CD8-positive, alpha-beta memory T cell (primary cell): ENCODE measurements at places on chromosomes 13 and 19.
A peak's percentile ranks its signal among the peaks of the same experiment; 100 is the strongest.

GRCh38 chr13:47397739-47398138 is 500.9 kb upstream of the HTR2A start:
- DNase-seq, result no peak

GRCh38 chr19:38714354-38714778 is 29.9 kb downstream of the CAPN12 start:
- DNase-seq, result no peak

DNA sequence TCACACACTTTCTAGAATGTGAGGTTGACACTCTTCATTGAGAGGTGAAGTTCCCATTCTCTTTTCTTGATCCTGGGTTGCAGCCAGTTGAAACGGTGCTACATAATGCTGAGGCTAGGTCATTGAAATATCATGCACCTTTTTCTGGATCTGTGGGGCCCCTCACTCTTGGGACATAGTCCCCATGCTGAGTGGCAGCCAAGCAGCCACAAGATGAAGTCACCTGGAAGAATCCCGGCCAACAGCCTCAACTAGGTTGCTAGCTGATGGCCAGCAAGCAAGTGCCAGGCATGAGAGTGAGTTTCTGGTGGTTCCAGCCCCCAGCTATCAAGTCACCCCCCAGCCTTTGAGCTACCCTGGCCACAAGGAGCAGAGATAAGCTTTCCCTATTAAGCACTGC is 148.5 kb upstream of the TSHZ3 start:
- no peak for DNase-seq

DNA sequence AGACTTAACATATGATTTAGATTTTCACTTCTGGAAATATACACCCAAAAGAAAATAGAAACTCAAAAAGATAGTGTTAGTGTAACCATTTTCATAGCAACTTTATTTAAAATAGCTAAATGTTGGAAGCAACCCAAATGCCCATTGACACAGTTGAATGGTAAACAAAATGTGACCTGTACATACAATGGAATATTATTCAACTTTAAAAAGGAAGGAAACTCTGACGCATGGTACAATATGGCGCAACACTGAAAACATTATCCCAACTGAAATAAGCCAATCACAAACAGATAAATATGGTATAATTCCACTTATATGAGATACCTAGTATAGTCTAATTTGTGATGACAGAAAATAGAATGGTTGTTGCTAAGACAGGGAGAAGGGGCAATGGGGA is 1456.1 kb upstream of the MIR17HG start:
- DNase-seq, result no peak

DNA sequence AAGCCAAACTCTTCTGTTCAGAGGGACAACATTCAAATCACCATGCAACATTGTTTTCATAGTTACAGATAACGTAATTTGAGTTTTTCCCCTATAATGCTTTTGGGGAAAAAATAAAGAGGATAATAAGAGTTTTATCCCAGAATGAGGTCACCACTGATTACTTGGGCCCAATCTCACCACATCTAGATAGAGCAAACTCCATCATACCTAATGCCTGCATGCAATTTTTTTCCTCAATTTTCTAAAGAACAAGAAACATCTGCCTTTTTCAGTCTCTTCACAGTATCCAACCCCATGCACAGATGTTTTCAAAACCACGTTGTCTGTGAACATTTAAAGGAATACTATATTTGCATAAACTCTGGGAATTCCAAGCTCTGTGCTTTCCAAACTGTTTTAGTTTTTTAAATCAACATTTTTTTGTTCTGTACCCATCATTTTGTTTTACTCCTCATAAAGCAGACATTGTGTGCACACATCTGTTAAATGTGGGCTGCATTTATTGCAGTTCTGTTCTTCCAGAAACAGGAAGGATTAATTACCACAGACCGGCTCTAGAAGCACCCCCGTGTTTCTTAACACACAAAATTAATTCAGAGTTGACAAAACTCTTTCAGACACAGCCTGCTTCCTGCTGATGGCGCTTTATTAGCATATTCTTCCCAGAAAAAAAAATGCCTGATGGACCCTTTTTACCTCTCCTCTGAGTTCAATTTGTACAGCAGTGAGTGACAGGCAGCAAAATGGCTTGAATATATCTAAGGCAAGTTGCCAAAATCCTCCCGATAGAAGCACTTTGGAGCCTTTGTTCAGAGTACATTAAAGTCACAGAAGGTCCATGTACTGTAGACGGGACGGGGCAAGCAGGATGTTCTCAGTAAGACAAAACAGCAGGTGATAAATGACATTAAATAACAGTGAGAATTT is 1171.9 kb downstream of the EFNB2 start:
- no peak for DNase-seq

DNA sequence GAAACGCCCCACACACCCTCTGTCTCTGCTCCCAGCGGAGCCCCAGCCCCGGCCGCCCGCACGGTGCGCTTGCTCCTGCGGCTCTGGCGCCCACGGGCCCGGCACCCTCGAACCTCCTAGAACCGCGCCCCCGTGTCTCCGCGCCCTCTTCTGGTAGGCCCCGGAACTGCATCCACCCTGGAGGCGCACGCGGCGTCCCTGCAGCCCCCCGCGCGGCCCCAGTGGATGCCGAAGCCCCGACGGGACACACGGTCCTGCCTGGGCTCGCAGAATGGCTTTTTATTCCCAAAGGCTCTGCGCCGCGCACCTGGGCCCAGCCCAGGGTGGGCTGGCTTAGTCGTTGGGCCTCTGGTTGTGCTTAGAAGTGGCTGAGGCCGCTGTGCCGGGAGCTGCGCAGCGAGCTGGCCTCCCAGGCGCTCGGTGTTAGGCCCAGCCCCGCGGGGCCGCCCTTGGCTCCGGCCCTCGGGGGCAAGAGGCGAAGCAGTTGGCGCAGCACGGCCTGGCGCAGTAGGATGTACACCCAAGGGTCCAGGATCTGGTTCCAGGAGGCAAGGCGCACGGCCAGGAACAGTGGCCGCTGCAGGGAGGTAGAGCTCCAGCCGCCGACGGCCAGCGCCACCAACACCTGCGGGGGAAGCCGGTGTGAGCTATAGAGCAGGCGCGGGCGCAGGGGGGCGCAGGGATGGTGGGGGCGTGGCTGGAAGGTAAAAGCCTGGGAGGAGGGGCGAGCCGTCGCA is 2.8 kb downstream of the PTGER1 start:
- peak; percentile 85 for DNase-seq

DNA sequence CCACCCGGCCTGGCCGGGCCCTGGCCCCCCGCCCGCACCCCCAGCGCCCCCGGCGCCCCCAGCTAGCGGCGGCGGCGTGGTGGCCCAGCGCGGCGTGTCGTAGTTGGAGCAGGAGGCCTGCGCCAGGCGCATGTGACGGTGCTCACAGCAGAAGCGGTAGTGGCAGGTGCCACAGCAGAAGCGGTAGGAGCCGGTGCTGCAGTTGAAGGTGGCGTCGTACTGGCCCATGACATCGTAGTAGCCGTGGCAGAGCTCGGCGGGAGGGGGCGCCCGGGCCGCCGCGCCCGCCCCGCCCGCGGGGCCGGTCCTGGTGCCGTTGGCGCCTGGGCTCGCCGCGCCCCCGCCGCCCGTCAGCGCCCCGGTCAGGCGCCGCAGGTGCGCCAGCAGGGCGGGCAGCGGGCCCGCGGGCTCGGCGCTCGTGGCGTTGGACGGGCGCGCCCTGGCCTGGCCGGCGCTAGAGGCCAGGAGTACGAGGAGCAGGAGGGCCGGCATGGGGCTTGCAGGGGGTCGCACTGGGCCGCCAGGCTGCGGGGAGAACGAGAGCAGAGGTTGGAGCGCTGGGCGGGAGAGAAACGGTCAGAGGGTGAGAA is 633 bp downstream of the SHISA7 start:
- DNase-seq, result no peak

- DNase-seq, result no peak
These were observed 687 bp downstream of the ILF3 start for GRCh38 chr19:10654610-10655456.

DNA sequence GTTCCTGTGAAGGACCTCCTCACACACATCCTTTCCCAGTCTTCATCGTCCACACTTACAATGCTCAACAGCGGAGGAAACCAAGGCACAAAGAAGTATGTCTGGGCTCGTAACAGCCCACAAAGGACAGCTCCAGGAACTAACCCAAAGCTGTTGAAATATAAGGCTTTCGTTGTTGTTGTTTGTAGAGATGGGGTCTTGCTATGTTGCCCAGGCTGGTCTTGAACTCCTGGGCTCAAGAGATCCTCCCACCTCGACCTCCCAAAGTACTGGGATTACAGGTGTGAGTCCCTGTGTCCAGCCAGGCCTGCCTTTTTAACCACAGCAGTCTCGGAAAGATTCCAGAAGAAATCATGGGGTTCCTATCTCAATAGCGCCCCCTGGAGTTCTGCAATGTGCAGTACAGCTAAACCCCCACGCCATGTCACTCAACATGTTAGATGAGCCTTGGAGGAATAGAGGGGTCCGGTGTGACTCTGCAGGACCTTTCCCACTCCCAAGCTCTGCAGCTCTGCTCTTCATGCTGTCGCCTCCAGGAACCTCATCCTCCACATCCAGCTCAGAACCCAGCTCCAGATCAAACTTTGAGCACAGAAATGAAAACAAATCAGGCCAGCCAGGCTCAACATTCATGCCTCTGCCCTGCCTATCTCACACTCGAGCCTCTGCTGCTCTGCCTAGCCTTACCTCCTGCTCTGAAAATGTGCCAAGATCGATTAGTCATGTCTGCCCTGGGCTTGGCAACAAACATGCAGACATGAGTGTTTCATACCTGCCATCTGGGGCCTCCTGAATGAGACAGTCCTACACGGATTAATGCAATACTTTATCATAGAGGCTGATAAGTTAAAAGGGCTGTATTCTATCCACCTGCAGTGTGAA is 7.5 kb downstream of the PLA2G4C start:
- DNase-seq, result no peak

DNA sequence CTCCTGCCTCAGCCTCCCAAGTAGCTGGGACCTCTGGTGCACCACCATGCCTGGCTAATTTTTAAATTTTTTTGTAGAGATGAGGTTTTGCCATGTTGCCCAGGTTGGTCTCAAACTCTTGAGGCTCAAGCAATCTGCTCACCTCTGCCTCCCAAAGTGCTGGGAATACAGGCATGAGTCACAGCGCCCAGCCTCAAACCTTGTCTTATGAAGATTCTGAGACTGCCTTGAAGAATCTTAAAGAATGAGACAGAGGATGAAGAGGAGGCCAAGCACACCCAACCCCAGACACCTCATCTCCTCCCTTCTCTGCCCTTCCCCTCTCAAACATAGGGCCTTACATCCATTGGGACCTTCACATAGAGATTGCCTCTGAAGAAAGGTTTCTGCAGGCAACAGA is 179.7 kb downstream of the ABCC4 start:
- no peak for DNase-seq

GRCh38 chr13:53050151-53050550 is 21.5 kb downstream of the OLFM4 start:
- no peak for DNase-seq

- DNase-seq, result no peak
These were observed 2.7 kb downstream of the MYO9B start for GRCh38 chr19:17078036-17078919.

GRCh38 chr13:31898378-31899071 is 133.0 kb upstream of the FRY start:
- DNase-seq, result no peak

DNA sequence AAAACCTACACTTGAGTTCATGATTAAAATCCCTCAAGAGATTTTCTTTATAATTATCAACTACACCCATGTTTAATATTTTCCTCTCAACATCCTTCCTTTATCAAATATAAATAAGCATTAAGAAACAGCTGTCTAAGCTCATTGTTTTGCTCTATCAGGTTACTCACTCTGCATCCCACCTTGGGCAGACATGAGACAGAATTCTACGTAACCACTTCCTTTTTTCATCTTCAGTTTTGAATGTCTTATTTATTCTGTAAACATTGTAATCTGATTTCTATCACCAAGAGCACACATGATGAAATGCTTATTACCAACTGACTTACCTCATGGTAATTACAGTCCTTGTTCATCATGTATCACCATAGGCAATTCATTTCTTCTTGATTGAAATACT is 1256.6 kb upstream of the ATXN8OS start:
- DNase-seq, result no peak

DNA sequence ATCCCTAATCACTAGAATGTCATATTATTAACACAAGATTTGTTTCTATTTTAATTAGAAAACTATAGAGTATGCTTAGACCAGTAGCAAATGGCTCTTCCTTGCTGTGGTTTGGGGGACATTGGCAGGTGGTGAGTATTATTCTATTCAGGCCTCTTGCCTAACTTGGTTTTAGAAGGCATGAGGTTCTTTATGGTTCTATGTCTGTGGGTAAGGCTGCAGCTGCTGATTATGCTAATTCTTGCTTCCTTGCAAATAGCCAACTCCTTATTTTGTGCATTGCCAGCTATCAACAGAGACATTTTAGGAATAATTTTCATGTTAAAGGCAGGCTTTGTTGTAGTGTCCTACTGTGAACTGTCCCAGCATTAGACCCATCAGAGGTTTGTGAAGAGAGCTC is 1344.9 kb downstream of the UQCRFS1 start:
- DNase-seq, result no peak

DNA sequence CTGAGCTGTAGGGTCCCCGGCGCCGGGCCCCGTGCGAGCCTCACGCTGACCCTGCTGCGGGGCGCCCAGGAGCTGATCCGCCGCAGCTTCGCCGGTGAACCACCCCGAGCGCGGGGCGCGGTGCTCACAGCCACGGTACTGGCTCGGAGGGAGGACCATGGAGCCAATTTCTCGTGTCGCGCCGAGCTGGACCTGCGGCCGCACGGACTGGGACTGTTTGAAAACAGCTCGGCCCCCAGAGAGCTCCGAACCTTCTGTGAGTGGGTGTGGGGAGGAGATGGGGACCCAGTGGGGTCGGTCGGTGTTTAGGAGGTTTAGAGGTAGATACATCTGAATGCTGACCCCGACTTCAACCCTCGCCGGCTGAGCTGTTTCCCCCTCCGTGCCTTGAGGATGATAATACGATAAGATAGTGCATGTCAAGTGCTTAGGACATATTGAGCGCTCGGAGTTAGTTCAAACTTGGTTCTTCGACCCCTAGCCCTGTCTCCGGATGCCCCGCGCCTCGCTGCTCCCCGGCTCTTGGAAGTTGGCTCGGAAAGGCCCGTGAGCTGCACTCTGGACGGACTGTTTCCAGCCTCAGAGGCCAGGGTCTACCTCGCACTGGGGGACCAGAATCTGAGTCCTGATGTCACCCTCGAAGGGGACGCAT is 1.9 kb downstream of the ICAM5 start:
- no peak for DNase-seq

GRCh38 chr13:33862016-33862415 is 44.1 kb downstream of the RFC3 start:
- no peak for DNase-seq

DNA sequence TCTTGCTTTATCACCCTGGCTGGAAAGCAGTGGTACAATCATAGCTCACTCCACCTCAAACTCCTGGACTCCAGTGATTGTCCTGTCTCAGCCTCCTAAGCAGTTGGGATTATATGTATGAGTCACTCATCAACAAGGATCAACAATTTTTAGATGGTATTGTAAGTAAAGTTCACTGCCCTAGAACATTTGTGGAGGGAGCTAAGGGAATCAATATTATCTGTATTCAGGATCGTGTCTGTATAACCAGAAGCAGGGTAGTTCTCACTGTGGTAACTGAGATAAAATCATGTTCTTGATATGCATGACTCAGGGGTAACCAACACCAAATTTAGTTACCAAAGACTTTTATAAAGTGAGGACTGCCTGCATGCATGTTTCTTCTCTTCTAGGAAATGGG is 27.0 kb downstream of the ZMYM5 start:
- no peak for DNase-seq

- peak; percentile 39 for DNase-seq
These were observed 65.9 kb downstream of the KCNRG start for GRCh38 chr13:50080911-50081678.

- DNase-seq, result no peak
These were observed 263.7 kb upstream of the PCDH9 start for GRCh38 chr13:67493835-67494234.
